Activated CD4-positive, alpha-beta T cell treated with anti-CD3 and anti-CD28 coated beads, Interleukin-2, amount 50 U/mL, for 16 hours (primary cell): ENCODE measurements at places on chromosomes 6 and 20.

DNA sequence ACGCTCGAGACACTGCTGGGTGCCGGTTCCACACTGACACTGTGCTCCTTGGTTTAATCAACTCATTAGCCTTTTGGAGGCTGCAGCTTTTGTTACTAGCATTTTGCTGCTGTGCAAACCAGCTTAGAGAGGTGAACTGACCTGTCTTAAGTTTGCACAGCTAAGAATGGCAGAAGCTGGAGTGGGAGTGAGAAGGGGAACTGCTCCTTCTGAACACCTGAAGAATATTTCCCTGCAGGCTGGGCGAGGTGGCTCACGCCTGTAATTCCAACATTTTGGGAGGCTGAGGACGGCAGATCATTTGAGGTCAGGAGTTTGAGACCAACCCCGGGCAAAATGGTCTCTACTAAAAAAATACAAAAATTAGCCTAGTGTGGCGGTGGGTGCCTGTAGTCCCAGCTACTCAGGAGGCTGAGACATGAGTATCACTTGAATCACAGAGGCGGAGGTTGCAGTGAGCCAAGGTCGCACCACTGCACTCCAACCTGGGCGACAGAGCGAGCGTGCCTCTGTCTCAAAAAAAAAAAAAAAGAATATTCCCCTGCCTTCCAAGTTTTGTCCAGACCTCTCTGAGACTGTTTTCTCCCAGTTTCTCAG is 5.0 kb downstream of the CEBPB start:
- DNase-seq: no peak

GRCh38 chr6:18277237-18278006 is 13.1 kb upstream of the DEK start:
- DNase-seq: no peak

GRCh38 chr6:42545226-42545773 is 18.5 kb upstream of the UBR2 start:
- no peak for DNase-seq

DNA sequence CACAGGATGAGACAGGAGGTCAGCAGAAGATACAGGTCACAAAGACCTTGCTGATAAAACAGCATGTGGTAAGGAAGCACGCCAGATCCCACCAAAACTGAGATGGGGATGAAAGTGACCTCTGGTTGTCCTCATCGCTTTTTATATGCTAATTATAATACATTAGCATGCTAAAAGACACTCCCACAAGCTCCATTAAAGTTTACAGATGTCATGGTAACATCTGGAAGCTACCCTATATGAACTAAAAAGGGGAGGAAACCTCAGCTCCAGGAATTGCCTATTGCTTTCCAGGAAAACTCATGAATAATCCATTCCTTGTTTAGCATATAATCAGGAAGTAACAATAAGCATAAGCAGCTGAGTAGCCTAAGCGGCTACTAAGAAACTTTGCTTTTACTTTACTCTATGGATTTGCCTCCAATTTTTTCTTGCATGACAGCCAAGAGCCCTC is 8.4 kb upstream of the RIN2 start:
- no peak for DNase-seq

DNA sequence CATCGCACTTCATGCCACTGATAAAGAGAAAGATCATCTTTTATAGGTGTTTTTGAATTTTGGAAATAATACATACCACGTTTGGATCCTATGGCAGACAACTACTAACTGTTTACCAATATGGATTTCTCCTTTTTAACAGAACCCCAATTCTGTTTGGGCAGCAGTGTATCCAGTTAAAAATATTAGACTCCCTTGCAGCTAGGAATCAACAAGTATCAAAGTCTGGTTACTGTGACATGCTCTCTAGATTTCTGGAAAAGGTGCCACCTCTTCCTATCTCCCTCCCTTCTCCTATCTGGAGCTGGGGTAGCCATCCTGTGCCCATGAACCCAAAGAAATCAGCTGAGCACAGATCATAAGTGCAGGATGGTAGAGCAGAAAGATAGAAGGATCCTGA is 54.1 kb upstream of the DTNBP1 start:
- no peak for DNase-seq

DNA sequence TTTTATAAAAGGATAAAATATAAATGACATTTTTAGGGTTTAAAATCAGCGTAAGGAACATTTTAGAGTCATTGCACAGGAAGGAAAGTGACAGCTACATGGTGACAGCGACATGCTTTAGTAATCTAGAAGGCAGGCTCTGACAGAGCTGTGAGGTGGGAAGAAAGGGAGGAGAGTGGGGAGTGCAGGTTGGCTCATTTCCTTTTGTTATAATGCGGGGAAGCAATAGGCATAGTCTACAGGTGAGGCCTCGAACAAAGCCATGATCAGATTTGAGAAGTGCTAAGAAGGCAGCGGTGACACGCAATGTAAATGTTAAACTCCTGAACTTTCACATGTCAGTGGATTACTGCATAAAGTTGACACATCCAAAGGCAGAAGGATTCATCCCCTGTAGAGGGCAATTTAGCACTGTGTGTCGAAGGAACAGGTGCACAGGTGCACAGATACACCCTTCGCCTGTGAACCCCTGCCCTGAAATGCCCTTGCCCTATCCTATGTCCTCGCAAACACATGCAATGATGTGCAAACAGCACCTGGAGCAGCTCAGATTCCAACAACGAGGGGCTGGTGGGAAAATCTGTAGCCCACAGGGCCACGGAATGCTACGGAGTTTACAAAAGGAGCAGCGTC is 32.4 kb upstream of the SMOC2 start:
- DNase-seq: no peak

GRCh38 chr20:22160101-22160652 is 424.2 kb downstream of the FOXA2 start:
- no peak for DNase-seq

DNA sequence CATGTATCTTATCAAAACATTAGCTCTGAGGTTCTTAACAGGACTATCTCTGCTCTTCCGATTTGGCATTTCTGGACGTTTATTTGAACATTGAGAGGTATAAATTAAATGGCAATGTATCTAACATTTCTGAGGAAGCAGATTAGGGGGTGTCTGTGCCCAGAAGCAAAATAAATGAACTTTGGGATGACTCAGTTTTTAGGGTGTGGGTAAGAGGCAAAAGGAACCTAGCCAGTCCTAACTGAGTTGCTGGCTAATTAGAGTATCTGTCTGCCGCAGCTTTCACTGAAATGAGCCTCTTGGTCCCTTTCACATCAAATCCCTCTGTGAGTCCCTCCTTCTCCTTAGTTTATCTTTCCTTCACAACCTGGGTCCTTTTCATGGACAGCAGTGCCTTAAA is 1.1 kb downstream of the RNF144B start:
- no peak for DNase-seq

- DNase-seq: no peak
Measured at GRCh38 chr6:54916858-54917257, 70.3 kb downstream of the FAM83B start.

DNA sequence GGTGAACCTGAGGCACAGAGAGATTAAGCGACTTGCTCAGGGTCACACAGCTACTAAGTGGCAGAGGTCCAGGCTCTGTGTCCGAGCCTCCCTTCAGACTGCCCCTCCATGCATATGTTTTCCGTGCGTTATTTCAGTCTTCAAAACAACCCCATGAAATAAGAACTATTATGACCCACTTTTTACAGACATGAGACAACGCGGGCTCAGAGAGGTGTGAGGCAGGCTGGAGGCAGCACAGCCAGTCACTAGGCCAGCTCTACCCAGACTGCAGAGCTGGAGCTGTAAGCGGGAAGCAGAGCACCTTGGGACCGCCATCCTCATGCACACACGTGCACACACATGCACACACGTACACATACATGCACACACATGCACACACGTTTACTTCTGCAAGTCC is 62.3 kb downstream of the PSMG4 start:
- no peak for DNase-seq

DNA sequence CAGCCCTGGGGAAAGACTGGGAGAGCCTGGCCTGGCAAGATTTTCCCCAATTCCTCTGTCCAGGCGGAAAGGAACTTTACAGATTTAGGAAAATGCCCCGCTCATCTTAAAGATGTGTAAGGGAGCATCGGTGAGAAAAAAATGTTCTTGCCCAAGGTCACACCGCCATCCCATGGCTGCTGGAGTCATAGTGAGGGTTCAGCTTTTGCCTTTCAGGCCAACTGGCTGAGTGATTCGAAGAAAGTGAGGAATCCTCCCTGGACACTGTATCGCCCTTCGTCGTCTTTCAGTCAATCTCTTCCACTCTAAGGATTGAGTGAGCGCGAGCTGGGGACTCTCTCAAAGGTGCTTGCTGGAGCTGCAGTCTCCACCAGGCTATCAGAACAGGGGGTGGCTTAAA is 1.4 kb downstream of the WFDC2 start:
- no peak for DNase-seq
